ENCODE measurements at places on chromosomes 5 and 9. TPM values are rescaled to one million over a fixed set of nuclear protein-coding genes. Genes with fewer than 3 reads are reported as not detected.

Gene PCDHB10
- total RNA-seq = 0.02 TPM

Gene LRRTM2
- total RNA-seq = not detected

Gene SH2D3C
- total RNA-seq = 0.06 TPM

Gene ZNF366
- total RNA-seq = not detected

Gene ZBTB26
- 2.2 TPM for total RNA-seq

Measured in A549 treated with CORT108297 at 1 μM for 4 hours (cell line).